ENCODE measurements at places on chromosomes 2 and 18.
A peak's percentile ranks its signal among the peaks of the same experiment; 100 is the strongest.

- H3K27ac ChIP-seq: no peak overlapping the region
- no peak for DNase-seq
- H3K4me3 ChIP-seq: no peak overlapping the region
- no peaks in the 10 kb centered on the region for H3K36me3 ChIP-seq
- peaks cover 2% of the 10 kb centered on the region for H3K4me1 ChIP-seq
Measured at GRCh38 chr2:120338015-120338414, 7.9 kb upstream of the INHBB start.

GRCh38 chr2:95006588-95006987, 18.9 kb upstream of the MAL start:
- H3K27ac ChIP-seq: no peak overlapping the region
- H3K36me3 ChIP-seq: no peaks in the 10 kb centered on the region
- no peak for DNase-seq
- H3K27me3 ChIP-seq: peaks cover 9% of the 10 kb centered on the region
- H3K4me1 ChIP-seq: peaks cover 4% of the 10 kb centered on the region
- H3K4me3 ChIP-seq: no peak overlapping the region

DNA sequence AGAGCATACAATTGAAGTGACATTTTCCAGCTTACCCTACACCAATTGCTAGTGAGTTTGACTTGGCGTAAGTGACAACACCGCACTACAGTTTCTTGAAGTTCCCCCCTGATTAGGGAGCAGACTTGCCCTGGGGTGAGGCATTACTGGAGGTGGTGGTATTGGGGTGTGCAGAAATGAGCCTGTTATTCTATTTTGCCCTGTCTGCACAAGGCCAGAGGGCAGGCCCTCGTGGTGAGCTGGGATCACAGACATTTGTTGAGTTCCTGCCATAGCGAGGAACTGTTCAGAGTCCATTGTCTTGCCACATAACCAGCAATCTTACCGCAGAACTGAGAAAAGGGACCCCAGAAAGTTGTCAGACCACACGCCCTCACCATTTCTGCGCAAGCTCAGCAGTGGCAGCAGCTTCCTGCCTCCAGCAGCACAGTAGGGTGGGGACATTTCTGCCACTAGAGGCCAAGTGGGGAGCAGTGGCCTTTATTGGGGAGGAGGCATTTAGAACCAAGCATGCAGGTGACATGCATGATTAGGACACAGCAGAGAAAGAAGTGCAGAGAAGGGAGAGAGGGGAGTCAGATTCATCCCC, 103.6 kb upstream of the BCL2L11 start:
- no peak for DNase-seq
- no peak overlapping the region for H3K4me3 ChIP-seq
- peaks cover 24% of the 10 kb centered on the region for H3K27me3 ChIP-seq
- H3K4me1 ChIP-seq: peaks cover 2% of the 10 kb centered on the region
- no peak overlapping the region for H3K27ac ChIP-seq

DNA sequence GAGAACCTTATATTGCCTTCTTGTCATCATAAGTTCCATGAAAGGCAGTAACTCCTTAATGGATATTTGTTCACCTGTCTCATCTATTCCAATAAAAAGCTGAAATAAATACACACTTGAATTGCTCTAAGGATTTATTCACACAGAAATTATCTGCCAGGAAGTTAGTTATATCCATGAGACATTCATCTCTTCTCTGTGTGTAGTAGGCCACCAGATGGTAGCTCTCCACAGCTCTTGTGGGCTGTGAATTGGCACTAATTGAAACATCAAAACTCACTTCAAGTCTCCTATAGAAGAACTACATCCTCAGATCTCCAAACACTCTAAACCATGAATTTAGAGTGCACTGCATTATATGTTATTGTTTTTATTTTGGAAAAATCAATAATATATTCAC, 189.6 kb downstream of the DSC3 start:
- no peak overlapping the region for H3K27ac ChIP-seq
- no peaks in the 10 kb centered on the region for H3K36me3 ChIP-seq
- no peak overlapping the region for H3K4me3 ChIP-seq
- no peak for DNase-seq

DNA sequence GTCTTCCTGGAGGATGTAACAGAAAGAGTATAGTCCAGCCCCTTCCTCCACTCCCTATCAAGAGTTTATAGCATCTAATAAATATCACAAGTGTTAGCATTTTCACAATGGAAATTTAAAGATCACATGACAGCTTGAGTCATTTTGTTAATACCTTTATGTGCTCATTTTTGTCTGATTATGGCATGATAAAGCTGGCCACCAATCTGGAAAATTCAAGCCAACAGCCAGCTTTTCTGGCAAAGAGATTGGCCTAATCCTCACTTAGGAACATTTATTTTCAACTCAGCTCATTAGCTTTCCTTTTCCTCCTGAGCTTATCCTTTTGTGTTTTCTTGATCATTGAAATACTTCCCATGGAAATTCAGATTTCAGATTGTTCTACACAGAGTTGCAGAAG, 262.9 kb upstream of the RBMS1 start:
- H3K4me1 ChIP-seq: no peaks in the 10 kb centered on the region
- H3K4me3 ChIP-seq: no peak overlapping the region
- H3K27me3 ChIP-seq: no peaks in the 10 kb centered on the region
- DNase-seq: no peak

DNA sequence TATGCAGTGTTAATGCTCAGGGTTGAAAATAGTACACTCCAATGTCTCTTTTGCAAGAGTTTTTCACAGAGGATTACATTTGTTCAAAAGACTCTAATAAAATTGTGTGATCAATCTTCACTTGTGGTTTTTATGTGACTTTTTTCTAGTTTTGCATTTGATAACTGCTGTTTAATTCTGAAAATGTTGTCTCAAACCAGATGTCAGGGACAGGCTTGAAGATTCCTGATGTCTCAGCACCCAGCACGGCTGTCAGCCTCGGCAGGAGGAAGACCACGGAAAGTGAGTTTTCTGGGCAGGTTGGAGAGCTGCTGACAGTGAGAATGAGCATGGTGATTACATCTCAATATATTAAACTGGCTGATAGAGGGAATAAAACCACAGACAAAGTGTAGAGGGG, 9.1 kb downstream of the SOX11 start:
- no peak overlapping the region for H3K4me3 ChIP-seq
- DNase-seq: no peak
- peaks cover 22% of the 10 kb centered on the region for H3K27me3 ChIP-seq
- H3K36me3 ChIP-seq: no peaks in the 10 kb centered on the region
- no peak overlapping the region for H3K27ac ChIP-seq

DNA sequence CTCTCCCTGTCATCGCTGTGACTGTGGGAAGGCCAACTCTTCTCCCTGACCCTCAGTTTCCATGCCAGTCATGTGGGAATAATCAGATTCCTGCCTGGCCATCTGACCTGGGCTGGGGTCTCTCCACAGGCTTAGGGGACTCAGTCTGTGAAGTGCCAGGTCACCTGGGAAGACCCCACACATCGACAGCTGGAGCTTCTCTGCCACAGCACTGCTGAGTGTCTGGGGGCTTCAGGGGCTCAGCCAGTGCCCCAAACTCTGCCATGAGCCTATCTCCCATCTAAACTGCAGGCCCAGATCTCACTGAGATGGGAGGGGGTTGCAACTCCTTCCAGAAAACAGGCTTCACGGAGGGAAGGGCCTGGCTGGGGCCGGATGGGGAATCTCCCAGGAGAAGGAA, 42.0 kb upstream of the OTOS start:
- DNase-seq: no peak
- H3K27me3 ChIP-seq: peaks cover 12% of the 10 kb centered on the region
- H3K27ac ChIP-seq: no peak overlapping the region
- no peaks in the 10 kb centered on the region for H3K36me3 ChIP-seq
- H3K4me3 ChIP-seq: no peak overlapping the region
- no peaks in the 10 kb centered on the region for H3K4me1 ChIP-seq

GRCh38 chr2:11863513-11864328, 117.3 kb downstream of the LPIN1 start:
- DNase-seq: peak; percentile 47
- no peaks in the 10 kb centered on the region for H3K36me3 ChIP-seq
- no peak overlapping the region for H3K4me3 ChIP-seq
- H3K27me3 ChIP-seq: peaks cover 13% of the 10 kb centered on the region
- no peak overlapping the region for H3K27ac ChIP-seq

DNA sequence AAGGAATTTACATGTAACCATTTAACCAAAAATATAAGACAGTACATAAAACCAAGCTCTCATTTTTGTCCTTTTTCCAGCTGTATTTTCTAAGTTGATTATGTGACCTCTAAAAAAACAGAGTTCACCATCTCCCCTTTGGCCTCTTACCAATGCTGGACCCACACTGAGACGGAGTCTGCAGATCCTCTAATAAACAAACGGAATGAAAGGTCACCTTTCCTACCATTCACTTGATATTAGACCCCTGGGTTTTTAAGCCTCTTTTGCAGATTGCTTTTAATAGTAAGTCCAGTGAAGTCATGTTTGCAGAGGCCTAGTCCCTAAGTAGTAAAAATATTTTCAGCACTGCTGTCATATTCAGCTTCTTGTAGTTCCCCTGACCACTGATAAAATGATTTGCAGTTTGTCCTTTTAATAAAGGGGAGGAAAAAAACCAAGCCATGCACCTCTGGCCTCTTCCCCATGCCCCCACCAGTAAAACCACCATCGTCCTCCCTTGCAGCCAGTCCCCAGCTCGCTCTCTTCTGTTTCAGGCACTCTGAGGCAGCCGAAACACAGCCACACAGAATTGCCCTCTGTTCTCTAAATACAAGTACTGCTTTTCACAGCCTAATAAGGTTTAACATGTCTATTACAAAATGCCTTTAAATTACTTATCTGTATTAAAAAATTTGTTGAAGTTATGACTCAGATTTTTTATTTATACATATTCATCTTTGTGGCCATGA, 427.5 kb downstream of the PARD3B start:
- peaks cover 55% of the 10 kb centered on the region for H3K36me3 ChIP-seq
- no peaks in the 10 kb centered on the region for H3K27me3 ChIP-seq
- no peak overlapping the region for H3K4me3 ChIP-seq
- H3K4me1 ChIP-seq: peaks cover 38% of the 10 kb centered on the region

DNA sequence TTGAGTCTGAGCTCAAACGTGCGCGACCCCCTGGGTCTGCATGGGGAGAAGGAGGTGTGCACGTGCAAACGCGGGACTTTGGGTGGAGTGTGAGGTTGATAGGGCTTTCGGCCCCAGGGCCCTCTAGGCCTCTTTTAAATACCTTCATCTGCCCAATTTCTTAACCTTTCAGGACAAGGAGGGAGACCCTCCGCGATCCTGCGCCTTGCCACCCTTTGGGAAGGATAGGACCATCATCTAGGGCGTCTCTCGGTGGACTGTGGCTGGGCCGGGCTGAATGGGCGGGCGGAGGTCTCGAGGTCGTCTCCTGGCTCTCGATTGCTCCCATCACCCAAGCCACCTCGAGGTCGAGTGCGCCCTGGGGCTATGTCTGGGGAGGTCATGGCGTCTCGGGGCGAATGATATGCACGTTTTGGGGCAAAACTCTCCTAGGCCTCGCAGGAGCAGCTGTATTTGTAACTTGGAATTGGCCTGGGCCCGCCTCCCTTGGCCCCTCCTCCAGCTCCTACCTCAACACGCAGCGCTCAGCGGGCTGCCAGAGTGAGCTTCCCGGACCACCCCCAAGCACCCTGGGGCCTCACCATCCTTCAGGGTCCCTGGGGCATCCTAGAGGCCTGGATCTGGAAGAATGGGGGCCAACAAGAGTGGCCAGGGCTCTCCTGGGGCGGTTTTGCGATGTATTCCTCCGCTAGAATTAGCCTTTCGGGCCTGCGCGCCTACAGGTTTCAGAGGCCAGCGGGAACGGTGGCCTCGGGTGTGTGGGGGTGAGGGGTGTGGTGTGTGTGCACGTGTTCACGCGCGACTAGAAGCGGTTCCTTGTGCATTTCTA, 8.7 kb upstream of the SIX3 start:
- H3K4me1 ChIP-seq: peaks cover 8% of the 10 kb centered on the region
- no peak for DNase-seq
- H3K27ac ChIP-seq: peak overlapping the region; percentile 68
- peaks cover 77% of the 10 kb centered on the region for H3K27me3 ChIP-seq
- H3K4me3 ChIP-seq: no peak overlapping the region

DNA sequence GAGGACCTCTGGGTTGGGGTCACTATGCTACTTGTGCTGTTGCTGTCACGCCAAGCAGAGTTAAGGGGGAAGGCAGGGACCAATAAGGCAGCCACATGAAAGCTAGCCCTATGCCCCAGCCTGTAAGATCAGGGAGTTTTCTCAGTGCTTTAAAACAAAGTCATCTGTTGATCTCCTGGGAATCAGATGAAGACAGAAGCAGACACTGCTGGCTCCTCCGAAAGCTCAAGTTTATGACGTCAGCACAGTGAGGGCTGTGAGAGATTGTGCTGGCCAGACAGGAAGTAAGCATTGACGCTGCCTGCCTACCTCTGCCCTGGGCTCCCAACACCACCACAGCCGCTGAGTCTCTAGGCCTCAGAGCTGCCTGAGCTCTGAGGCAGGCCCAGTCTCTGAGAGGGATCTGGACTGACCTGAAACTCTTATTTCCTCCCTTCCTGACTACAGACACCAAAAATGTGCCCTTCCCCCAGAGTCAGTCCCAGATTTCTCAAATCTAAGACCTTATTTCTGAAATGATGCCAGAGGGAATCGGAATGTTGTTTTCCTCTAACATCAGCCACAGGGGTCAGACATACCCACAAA, 118.1 kb upstream of the EPAS1 start:
- H3K4me1 ChIP-seq: peaks cover 23% of the 10 kb centered on the region
- peak; percentile 62 for DNase-seq
- H3K27ac ChIP-seq: peak overlapping the region; percentile 82
- H3K36me3 ChIP-seq: peaks cover 3% of the 10 kb centered on the region

GRCh38 chr18:55266981-55267380, 307.7 kb upstream of the CCDC68 start:
- no peak overlapping the region for H3K27ac ChIP-seq
- DNase-seq: no peak
- H3K4me3 ChIP-seq: no peak overlapping the region
- H3K4me1 ChIP-seq: peaks cover 24% of the 10 kb centered on the region
- H3K36me3 ChIP-seq: peaks cover 9% of the 10 kb centered on the region

DNA sequence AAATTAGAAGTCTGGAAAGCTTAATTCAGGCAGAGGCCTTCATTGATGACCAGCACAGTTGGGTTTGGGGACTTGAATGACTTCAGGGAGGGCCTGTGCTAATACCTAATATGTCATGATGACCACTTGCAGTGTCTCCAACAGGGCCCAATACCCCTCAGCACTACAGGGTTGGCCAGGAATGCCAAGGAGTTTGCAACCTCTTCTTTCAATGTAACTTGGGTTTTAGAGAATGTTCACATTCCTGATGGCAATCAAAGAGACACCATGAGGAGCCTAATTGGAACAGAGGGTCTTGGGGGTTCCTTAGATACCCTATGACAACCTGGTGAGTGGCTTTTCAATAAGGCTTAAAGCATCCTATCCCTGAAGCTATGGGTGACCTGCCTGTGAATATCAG, 52.4 kb upstream of the ST8SIA3 start:
- H3K27ac ChIP-seq: no peak overlapping the region
- H3K36me3 ChIP-seq: no peaks in the 10 kb centered on the region
- DNase-seq: no peak

GRCh38 chr2:195458936-195459335, 198.1 kb upstream of the SLC39A10 start:
- H3K27me3 ChIP-seq: no peaks in the 10 kb centered on the region
- H3K4me3 ChIP-seq: no peak overlapping the region
- H3K36me3 ChIP-seq: peaks cover 20% of the 10 kb centered on the region
- DNase-seq: no peak
- no peak overlapping the region for H3K27ac ChIP-seq

All from activated T-helper 2 cell treated with anti-CD3 and anti-CD28 coated beads, Interferon-gamma antibody, Interleukin-2, Interleukin-4, amounts not matched to agents 10 μg/mL and 5 μg/mL and 100 μg/mL, durations not matched to agents 14 hours and 24 hours and 36 hours (primary cell).